ENCODE measurements at places on chromosomes 16 and 17.

GRCh38 chr17:14306596-14306995, 5.7 kb downstream of the HS3ST3B1 start:
- DNase-seq = no peak

- no peak for DNase-seq
Observed at GRCh38 chr17:79978548-79978855, 57.2 kb downstream of the TBC1D16 start.

GRCh38 chr17:46003907-46004748, 5.1 kb downstream of the STH start:
- DNase-seq = no peak

- DNase-seq = no peak
Observed at GRCh38 chr16:89697161-89697615, 4.3 kb downstream of the SPATA2L start.

- DNase-seq = no peak
Observed at GRCh38 chr17:82775001-82775823, 23.3 kb downstream of the TBCD start.

GRCh38 chr17:9669551-9670008, 24.3 kb downstream of the USP43 start:
- DNase-seq = no peak

- no peak for DNase-seq
Observed at GRCh38 chr16:2499890-2500429, 13.8 kb upstream of the ATP6V0C start.

GRCh38 chr17:7997186-7997585, 5.2 kb upstream of the GUCY2D start:
- no peak for DNase-seq

DNA sequence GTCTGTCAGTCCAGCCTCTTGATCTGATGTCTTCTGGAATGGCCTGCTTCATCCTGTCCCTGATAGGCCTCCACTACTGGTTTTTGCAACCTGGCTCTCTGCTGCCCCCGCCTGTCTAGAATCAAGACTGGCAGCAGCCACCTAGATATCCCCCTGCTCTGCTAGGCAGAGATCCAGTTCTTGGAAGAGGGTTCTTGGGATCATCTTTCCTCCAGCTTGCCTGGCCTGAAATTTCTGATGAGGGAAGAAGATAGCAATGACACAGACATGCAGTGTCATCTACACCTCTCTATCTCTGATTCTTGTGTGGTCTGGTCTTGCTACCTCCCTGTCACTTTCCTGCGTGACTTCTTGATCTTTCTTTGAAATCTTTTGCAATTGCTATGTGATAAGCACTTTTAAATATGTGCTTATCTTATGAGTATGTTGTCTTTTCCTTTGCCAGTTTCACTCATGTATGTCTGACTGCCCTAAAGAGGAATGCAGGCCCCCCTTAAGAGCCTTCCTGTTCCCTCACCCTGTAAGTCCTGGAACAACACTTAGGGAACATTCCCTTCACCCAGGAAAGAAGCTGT, 20.3 kb upstream of the NFATC3 start:
- peak; percentile 47 for DNase-seq

DNA sequence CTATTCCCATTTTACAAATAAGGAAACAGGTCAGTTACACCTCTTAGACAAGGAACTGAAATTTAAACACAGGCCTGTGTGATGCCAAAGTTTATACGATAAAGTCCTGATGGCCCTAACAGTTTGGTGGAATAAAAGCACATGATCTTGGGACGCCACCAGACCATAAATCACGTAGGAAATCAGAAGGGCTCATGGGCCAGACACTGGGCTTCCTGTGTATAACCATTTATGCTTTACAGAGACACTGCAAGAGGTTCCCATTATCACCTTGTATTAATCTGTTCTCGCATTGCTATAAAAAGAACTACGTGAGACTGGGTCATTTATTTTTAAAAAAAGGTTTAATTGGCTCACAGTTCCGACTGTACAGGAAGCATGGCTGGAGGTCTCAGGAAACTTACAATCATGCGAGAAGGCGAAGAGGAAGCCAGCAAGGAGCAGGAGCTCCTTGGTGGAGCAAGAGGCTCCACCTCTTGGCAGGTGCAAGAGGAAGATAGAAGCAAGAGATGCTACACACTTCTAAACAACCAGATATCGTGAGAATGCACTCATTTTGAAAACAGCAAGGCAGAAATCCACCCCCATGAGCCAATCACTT, 124.0 kb upstream of the MON1B start:
- DNase-seq = no peak

GRCh38 chr16:20673882-20674683, 23.4 kb downstream of the ACSM1 start:
- DNase-seq = no peak

DNA sequence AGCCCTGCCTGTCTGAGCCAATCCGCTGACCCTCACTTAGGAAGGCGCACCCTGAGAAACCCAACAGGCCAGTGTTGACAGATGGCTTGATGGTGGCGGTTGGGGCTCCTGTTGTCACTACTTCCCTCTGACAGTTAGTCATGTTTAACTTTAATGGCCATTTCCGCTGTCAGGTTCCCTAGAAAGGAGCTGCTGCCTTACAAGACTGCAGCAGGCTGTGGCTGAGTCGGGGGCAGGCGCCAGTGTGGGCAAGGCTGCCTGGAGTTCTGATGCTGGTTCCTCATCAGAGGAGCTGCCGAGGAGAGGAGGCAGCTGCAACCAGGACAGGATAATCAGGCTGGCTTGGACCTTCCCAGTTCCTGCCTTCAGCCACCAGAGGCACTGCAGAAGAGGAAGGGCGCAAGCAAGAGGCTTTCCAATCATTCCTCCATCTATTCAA, 223.2 kb upstream of the DYNLRB2 start:
- no peak for DNase-seq

- DNase-seq = no peak
Observed at GRCh38 chr17:19485800-19486340, 47.8 kb upstream of the SLC47A1 start.

DNA sequence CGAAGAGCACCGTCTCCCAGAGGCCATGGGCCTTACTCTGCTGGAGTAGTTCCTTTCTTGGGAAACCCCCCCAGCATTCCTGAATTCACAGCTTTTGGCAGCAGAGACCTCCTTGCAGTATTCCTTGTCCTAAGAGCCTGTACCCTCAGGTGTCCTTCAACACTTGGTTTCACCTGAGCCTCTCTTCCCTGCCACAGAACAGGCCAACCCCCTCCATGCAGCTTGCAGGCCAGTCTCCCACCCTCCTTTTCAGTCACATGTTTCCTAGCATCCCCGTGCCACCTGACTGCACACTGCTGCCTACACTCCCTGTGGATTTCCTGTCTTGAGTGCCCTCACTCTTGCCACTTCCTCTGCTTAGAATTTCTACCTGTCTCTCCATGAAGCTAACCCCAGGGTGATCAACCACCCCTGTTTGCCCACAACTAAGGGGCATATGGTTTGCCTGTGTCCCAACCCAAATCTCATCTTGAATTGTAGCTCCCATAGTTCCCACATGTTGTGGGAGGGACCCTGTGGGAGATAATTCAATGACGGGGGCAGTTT, 65.5 kb downstream of the DYNLRB2 start:
- no peak for DNase-seq

- no peak for DNase-seq
Observed at GRCh38 chr17:73386561-73386960, 74.8 kb upstream of the CDC42EP4 start.

DNA sequence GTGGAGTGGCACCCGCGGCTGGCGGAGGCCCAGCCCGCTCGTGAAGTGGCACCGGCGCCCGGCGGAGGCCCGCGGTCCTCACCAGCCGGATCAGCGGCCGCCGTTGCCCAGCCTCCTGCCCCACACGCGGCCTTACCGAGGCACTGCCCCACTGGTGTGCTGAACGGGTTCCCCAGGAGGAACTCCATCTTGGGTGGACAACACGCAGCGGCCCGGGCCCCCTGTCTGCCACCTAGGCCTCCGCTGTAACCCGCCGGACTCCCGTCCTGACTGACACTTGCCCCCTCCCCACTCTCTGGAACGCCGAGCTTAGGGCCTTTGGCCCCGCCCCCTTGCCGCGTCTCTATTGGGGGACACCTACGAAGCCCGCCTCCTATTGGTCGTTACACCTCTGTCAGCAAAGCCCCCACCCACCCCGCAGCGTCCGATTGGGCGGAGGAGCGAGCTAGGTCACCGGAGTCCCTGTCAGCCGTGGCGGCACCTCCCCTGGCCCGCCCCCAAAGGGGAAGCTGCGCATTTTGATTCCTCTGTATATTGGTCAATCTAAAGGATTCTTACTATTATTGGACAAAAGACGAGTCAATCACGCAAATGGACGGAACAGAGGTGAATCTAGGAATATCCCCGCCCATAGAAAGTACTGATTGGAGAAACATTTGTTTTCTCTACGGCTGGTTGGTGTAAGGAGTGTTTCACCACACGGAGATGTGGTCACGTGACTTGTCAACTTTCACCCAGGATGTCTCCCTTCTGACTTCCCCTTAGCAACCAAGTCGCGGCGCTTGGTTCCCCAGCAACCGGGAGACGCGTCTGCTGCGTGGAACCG, at the start of the genes DRC3 and TOM1L2:
Gene DRC3, plus strand, starts transcription at position 737 of the 826 bp plus-strand sequence. CDS start 4,737 bp downstream, outside the sequence.
Gene TOM1L2, minus strand, starts transcription at position 275 of the 826 bp plus-strand sequence. Its CDS starts 87 bp downstream, at position 188.
- DNase-seq = peak; percentile 100

DNA sequence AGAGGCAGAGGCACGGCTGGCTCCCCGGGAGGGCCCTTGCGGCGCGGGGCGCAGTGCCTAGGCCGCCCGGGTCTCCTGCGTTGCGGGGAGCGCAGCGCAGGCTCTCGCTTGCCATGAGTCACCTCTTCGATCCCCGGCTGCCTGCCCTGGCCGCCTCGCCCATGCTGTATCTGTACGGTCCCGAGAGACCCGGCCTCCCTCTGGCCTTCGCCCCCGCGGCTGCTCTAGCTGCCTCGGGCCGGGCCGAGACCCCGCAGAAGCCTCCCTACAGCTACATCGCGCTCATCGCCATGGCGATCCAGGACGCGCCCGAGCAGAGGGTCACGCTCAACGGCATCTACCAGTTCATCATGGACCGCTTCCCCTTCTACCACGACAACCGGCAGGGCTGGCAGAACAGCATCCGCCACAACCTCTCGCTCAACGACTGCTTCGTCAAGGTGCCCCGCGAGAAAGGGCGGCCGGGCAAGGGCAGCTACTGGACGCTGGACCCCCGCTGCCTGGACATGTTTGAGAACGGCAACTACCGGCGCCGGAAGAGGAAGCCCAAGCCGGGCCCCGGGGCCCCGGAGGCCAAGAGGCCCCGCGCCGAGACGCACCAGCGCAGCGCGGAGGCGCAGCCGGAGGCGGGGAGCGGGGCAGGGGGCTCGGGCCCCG, 390 bp downstream of the FOXL1 start:
- DNase-seq = no peak

DNA sequence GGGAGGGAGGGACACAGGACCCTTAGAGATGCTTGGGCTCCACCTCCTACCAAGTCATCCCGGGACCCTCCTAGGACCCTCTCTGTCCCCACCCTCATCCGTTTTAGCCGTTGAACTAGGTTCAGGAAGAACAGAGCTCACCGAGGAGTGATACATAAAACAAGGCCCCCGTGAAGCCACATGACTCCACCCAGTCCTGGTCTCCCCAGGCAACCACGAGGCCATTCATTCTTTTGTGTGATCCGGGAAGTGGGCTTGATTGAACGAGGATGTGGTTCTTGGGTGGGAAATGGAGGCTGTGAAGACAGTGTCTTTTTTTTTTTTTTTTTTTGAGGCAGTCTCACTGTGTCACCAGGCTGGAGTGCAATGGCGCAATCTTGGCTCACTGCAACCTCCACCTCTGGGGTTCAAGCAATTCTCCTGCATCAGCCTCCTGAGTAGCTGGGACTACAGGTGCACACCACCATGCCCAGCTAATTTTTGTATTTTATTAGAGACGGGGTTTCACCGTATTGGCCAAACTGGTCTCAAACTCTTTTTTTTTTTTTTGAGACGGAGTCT, 14.8 kb downstream of the TRARG1 start:
- DNase-seq = peak; percentile 56

DNA sequence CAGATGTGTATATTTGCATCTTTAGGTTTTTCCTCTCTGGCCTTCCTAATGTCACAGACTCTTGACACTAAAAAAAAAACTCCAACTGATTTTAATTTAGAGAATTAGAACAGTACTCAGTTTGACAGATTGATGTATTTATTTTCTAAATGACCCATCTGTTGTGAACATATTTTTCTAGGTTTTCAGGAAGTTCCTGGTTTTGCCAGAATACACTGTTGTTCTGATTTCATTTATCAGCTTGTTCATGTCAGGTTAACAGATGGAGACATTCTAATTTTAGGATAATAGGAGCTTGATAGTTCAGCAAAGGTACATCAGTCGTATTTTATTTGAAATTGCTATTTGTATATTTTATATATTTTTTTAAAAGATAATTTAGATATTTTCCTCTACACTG, 133.4 kb downstream of the TANC2 start:
- no peak for DNase-seq

- no peak for DNase-seq
Observed at GRCh38 chr17:32555611-32556310, 69.0 kb downstream of the CDK5R1 start.

GRCh38 chr16:46844771-46845170, 13.8 kb upstream of the C16orf87 start:
- no peak for DNase-seq

DNA sequence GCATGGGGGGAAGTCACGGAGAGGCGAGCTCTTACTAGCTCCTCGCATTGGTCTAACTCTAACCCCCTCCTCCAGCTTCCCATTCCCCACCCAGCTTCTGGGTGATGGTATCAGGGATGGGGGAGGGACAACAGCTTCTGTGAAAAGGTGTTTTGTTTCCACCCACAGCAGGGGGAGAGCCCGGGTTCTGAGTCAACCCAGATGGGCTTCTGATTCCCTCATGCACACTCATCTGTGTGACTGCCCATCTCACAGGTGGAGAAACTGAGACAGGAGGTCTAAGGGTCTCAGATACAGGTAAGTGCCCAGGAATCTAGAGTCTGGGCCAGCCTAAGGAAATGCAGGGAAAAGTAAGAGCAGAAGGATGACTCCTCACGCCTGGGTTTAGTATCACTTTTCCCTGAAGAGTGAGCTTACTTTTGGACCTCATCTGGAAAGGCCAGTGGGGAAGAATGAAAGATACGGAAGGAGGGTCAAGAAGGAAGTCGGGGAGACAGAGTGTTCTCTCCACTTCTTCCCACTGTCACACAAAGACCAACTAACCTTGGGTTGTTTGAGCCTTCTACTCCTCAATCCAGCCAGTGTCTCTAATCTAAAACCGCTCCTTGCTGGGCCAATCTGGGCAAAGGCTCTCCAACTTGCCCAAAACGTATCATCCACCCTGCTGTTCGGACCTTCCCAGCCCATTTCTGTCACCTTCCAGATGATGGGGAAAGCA, 3.1 kb upstream of the TLCD2 start:
- DNase-seq = no peak

- no peak for DNase-seq
Observed at GRCh38 chr16:67707210-67707609, 11.9 kb downstream of the GFOD2 start.
